ENCODE measurements at places on chromosomes 2 and 18.

DNA sequence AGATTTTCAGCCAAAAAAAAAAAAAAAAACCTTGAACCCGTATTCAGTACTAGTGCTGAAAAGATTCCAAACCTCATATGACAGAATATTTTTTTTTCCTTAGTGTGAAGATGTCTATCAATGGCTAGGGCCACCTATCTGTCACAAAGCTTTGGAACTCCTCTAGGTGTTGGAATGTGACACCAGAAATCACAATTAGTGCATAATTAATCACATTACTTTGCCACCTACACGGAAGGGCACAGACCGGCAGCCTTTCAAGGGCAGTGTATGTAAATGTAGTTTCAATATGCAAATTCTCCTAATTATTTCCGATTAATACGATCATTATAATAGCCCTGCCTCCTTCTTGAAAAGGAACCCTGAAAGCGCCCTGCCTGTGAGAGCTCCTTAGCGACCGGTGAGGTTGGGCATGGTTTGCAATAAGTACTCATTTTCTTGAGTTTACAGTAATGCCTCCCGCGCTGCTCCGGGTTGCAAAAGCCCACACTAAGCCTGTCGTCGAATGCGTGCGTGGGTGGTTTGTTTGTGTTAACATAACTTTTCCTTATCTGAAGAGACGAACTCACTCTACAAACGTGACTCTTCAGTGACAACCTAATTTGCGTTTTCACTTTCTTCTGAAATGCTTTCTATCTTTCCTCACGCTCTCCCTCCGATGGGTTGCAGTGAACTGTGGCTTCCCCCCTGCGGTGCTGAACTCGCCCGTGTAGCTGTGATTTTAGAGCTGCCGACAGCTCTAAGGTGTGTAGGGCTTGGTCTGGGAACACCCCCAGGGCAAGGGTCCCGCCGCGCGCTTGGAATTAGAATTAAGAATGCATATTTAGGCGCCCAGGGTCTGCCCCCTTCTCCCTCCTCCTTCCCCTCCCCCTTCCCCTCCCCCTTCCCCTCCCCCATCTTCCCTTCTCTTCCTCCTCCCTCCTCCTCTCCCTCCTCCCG, 765 bp upstream of the ID2 start:
- DNase-seq, result peak; percentile 89

DNA sequence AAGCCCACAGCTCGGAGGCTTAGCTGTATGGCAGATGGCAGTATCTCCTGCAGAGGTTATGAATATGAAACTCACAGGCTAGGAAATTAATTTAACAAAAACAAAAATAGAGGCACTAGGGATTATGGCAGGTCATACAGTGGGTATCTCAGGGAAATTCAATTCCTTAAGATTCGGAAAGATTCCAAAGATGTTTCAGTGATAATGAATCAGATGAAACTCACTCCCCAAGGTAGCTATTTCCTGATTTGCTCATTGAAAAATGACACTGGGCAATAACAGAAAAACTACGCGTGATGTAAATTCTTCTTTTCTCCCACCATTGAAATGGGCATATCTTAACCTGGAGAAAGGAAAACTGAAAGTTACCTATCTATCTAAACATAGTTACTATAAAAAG, 414.1 kb downstream of the STK39 start:
- no peak for DNase-seq

DNA sequence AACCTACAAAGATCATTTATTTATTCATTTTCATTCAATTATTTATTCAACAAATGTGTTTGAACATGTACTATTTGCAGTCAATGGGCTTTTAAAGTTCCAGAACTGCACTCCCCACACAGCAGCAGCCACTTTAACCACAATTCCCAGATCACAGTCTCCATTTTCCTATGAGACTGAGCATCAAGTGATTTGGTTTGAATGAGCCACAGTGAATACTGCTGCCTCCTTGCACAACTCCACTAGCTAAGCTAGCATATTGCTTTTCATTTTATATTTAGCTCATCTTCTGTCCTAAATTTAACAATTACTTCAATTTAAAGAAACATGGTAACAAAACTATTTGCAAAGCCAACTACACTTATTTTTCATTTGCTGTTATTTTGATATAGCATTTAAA, 353.4 kb upstream of the VRK2 start:
- no peak for DNase-seq

GRCh38 chr2:28352610-28353195, 40.0 kb upstream of the FOSL2 start:
- no peak for DNase-seq

GRCh38 chr2:201138401-201138970, 22.5 kb downstream of the CFLAR start:
- DNase-seq, result no peak

DNA sequence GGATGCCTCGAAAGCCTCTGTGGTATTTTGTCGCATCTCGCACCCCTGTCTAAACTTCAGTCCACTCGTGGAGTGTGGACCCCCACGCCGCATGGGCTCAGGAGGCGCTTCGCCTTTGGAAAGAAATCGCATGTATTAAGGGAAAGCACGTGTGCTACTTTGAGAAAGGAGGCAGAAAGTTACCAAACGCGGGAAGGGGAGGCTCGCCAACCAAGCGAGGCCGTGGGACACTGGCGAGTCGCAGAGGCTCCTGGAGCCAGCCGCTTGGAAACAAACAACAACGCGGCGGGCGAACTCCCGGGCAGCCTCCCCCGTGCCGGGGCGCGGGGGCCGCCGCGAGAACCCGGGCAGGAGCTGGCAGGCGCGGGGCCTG, 455 bp upstream of the AGAP1 start:
- DNase-seq, result no peak

DNA sequence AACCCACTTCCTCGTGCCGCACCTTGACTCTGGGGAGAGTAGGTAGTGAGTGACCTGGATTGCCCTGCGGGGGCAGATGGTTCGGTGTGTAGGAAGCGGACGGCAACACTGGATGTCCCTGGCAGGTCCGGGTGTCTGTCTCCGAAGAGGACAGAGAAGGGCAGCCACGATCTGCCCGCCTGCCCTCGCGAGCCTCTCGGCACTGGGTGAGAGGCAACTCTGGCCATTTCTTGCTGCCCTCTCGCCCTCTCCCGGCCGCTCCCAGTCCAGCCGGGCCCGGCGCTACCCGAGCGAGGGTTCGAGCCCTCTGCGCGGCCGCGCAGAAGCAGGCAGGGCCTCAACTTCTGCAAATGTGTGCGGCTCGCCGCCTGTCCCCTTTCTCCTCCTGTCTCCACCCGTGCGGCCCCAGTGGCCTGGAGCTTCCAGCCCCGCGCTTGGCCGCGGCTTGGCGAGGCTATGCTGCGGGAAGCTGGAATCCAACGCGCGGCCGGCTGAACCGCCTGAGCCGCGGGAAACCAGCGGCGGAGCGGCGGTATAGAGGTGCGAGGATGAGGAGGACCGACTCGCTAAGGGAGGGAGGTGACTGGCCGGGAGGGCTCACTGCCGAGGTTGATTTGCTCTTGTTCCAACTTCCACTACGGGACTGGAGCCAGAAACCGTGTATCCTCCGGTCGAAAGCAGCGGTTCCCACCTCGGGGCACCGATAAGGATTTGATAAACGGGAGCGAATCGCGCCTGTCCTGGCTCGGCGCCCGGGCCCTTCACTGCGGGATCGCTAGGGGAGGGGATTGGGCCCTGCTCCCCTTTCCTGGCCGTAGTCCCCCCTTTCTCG, 1.5 kb downstream of the EPAS1 start:
- peak; percentile 79 for DNase-seq

- peak; percentile 42 for DNase-seq
Observed at GRCh38 chr2:70767699-70768589, at the start of gene ADD2. ADD2 (minus strand) TSS chr2:70768200; CDS start chr2:70706408, 61,792 bp downstream.

GRCh38 chr2:67851016-67851415, 211.8 kb downstream of the C1D start:
- no peak for DNase-seq

DNA sequence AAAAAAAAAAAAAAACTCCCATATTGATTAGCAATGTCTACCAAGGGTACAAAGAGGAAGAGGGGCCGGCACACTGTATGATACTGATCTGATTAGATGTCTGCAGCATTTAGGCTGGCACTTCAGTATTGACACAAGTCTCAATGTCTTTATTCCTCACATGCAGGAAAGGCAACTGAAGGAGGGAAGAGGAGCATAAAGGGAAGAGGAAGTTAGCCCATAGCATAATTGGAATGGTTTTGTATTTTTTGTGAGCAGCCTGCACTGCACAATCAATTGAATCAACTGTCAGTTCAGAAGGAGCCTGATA, 79.0 kb downstream of the DNER start:
- DNase-seq, result no peak
